ENCODE measurements at places on chromosomes 11 and 22.

DNA sequence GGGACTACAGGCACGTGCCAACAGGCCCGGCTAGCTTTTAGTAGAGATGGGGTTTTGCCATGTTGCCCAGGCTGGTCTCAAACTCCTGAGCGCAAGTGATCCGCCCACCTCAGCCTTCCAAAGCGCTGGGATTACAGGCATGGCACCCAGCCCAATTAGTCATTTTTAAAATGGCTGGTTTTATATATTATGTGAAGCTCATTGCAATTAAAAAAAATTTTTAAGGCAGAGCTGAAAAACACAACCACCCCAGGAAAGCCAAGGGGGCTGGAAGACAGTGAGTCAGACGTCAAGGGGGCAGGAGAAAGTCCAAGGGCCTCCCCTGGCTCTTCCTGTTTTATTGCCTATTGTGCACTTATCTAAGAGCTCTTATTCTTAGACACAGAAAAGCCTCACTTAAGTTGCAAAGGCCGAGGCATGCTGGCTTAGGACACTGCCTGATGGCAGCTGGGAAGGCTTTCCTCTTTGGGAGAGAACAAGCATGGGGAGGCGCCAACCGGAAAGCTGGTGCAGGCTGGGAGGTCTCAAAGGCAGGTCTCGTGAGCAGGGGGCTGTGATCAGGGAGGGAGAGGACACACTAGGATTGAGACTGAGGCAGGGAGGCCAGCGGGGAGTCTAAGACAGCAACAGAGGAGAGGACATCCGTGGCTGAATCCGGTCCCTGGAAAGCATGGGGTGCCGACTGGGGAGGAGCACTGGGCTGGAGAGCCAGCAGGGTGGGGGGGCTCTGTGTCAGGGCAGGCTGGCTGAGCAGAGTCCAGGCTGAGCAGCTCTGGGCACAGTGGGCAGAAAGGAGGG is 11.1 kb upstream of the OSM start:
- DNase-seq, result peak; percentile 84

GRCh38 chr11:1041936-1042608 is 5.6 kb upstream of the MUC6 start:
- DNase-seq, result no peak

DNA sequence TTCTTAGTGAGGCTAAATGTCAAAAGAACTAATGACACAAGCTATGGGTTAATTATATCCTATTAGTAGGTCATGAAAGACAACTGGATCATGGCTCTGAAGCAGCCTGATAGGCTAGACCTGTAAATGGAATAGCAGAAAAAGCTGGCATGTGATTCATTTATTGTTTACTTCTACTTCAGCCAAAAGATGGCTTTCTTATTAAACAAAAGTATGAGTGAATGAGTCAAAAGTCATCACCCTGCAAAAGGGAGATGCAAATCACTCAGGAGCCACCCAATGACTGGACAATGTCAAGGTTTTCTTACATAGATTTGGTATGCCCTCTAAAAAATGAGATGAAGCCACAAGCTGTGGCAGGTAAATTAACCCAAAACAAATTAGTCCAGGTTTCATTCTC is 138.0 kb downstream of the TRPC6 start:
- peak; percentile 25 for DNase-seq

DNA sequence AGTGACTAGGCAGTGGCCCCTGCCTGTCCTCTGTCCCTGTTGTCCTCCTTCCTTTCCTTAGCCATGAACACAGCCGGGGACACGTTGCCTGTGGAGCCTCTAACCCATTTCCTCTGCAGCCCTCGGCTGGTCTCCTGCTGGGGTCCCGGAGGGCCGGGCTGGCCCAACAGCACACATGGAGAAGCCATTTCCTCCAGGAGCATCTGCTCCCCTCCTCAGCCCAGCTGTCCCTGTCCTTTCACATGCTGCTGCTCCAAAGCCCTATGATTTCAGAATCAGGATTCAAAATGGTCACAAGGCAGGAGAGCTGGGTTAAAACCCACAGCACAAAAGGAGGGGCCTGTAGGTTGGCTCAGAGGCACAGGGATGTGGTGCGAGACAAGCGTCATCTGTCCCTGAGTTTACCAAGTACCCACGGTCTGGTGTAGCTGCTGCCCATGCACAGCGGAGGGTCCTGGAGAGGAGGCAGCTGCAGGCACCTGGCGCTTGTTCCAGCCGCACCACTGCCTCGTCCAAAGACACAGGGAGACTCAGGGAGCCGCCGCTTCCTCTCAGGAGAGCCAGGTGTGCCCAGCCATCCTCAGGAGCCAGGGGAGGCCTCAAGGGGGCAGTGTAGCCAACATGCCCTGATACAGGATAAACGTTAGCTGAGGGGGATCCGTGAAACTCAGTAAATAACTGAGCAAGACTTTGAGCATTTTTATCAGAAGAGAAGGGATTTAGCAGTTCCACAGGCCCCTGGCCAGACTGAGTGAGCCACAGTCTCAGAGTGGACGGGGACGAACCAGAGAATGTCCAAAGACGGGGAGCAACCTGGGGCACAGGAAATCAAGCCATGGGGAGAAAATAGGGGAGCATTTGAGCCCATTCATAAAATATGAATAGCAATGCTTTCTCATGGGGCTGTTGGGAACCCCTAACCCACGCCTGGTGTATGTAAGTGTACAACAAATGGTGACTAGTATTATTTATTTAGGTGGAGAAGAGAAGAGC is 3.9 kb upstream of the VSIG10L2 start:
- peak; percentile 31 for DNase-seq

GRCh38 chr22:37416389-37416788 is 10.9 kb downstream of the ELFN2 start:
- no peak for DNase-seq

DNA sequence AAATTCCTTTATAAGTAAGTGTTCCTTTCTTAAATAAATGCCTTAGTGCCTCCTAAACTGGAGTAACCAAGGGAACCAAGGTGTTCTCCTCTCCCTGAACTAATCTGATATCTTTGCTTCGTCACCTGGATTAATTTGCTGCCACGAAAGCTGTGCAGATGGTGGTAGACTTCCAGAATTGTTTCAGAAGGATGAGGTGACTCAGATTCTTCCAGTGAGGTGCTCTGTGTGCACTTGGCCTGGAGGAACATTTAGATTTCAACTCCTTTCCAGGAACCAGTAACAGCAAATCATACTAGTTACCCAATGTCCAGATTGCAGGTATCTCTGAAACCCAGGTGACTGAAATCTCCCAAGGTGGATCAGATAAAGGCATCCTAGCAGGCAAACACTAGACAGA is 181.9 kb downstream of the FAT3 start:
- no peak for DNase-seq

DNA sequence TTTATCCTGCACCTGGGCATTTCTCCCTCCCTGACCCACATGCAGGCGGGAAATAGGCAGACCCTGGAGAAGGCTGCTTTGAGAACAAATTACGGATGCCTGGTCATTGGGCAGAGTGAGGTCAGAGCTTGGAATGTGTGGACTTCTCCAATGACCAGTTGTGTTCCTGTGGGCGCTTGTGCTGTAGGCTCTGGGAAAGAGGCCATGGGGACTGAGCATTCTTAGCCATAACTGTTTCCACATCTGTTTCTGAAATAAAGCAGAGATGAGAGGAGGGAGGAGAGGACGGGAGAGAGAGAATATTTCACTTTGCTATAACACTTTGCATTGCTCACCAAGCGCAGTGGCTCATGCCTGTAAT is 11.2 kb upstream of the TMEM184B start:
- peak; percentile 99 for DNase-seq

GRCh38 chr11:31827455-31828206 is 16.5 kb upstream of the PAX6 start:
- DNase-seq, result no peak

GRCh38 chr11:16512899-16513241 is 156.5 kb upstream of the SOX6 start:
- DNase-seq, result no peak

- DNase-seq, result no peak
These were observed 77.6 kb upstream of the IGLL5 start for GRCh38 chr22:22810018-22810427.

GRCh38 chr11:108534274-108534882 is 36.2 kb upstream of the POGLUT3 start:
- no peak for DNase-seq

DNA sequence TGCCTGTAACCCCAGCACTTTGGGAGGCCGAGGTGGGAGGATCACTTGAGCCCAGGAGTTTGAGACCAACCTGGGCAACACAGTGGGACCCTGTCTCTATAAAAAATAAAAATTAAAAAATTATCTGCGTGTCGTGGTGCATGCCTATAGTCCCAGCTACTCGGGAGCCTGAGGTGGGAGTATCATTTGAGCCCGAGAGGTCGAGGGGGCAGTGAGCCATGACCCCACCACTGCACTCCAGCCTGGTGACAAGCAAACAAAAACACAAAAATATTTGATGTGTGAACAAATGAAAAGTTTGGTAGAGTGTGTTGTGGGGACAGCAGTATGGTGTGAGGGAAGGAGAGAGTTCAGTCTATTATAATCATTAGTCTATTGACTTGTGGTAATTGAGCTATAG is 90.8 kb upstream of the PARVA start:
- no peak for DNase-seq

DNA sequence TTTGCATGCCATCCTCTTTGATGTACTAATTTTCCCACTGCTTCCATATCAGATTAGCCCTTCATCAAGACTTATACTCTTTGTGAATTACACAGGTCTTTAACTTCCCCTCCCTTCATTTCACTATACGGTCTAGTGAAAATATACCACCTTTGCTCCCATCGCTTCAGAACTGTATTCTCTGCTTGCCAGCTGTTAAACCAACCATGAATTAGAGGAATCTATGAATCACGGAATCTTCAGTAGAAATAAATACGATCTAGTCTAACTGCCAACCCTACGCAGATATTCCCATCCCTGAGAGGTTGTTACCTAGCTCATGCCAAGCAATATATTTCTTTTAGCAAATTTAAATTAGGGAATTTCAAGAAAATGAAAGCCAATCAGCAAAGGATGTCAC is 177.8 kb upstream of the MPPED2 start:
- no peak for DNase-seq

- peak; percentile 31 for DNase-seq
These were observed 40.6 kb upstream of the DEUP1 start for GRCh38 chr11:93289782-93290463.

- DNase-seq, result no peak
These were observed 14.8 kb downstream of the PPFIBP2 start for GRCh38 chr11:7528514-7529049.

DNA sequence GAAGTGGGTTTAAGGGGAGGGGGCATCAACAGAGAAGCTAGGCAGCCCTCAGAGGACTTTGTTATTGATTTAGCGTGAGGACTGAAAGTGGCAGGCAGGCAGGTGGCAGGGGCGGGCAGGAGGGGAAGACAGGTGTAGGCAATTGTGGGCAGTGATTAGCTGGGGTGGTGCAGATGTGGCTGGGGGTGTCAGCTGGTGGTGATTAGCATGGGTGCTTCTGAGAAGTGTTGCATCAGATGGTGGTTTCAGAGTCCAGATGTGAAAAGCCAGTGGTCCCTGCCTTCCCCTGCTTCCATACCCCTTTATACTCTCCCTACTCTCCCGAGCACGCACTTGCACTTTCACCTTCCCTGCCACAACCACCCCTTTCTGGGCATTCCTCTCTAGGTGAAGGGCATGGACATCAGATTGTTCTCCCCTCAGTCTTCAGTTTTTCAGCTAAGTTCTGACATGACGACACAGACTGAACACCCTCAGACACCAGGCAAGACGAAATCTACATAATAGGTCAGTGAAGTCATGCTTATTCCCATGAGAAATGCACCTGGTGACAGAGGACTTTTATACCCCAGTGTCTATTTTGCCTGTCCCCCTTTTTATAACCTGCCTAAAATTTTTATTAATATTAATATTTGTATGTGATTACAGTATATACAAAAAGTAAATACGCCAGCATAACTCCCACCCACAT is 435.7 kb upstream of the CADM1 start:
- DNase-seq, result no peak

DNA sequence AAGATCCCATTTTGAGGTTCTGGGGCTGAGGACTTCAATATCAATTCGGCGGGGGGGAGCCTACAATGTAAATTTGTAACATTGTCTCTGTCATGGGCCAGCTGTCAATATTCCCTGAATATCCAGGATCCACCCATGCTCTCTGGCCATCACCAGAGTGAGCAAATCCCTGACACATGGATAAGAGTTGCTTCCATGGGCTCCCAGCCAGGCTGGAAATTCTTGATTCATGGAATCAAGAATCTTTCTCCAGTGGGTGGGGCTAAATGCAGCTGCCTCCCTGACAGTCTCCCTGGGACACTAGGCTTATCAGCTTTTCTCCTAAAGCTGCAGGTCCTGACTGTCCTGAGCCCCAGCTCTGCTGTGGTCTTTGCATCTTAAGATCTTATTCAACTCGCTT is 86.9 kb upstream of the IGLL5 start:
- DNase-seq, result peak; percentile 57

DNA sequence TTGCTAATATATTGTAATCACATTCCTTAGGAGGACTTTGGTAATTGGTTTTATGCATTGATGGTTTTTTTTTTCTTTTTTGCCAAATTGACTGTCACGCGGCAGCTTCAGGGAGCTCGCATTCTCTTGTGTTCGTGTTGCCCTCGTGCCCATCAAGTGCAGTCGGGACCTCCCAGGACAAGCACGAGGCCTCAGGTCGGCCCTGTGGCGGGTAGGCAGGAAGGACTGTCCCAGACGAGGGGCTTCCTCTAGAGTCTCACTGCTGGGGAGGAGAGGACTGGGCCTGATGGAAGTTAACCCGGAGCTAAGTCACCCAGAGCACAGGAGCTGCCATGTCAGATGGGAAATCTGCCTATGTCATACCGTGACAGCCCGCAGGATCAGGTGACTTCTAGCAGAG is 37.0 kb downstream of the CTTN start:
- no peak for DNase-seq

- no peak for DNase-seq
These were observed 1071.2 kb downstream of the BRD1 start for GRCh38 chr22:48756146-48757111.

DNA sequence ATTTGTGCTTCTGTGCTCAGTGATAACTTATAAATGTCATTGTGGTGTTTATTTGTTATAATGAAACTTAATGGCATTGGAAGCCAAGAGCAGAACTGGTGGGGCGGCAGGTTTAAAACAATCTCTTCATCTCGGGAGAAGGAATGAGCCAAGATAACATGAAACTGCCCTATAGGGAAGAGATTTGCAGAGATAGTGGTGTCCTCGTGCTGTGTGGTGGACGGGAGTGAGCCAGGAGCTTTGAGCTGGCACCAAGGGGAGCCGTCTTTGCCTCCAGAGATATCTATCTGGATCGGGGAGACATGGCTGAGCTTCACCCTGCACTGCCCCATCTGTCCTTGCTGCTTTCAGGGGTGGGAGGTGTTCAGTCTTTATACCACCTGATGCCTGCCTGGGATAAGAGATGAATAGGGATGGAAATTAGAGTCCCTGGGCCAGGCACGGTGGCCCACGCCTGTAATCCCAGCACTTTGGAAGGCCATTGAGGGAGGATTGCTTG is 189.6 kb downstream of the ST3GAL4 start:
- DNase-seq, result no peak

DNA sequence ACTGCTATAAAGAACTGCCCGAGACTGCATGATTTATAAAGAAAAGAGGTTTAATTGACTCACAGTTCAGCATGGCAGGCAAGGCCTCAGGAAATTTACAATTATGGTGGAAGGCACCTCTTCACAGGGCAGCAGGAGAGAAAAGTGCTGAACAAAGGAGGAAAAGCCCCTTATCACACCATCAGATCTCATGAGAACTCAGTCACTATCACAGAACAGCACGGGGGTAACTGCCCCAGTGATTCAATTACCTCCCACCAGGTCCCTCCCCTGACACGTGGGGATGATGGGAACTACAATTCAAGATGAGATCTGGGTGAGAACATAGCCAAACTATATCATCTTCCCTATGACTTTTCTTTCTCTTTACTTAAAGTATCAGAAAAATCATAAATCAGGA is 104.0 kb upstream of the SYN3 start:
- no peak for DNase-seq

- peak; percentile 3 for DNase-seq
These were observed 133.1 kb upstream of the HSD17B12 start for GRCh38 chr11:43547430-43547831.
